ENCODE measurements at places on chromosomes 4 and X. TPM values are rescaled to one million over a fixed set of nuclear protein-coding genes. Genes with fewer than 3 reads are reported as not detected.

FREM3 gene
- total RNA-seq = not detected

PRR32 gene
- total RNA-seq = not detected

FAM184B gene
- total RNA-seq = not detected

ARAP2 gene
- 1.4 TPM for total RNA-seq

DUSP9 gene
- 0.77 TPM for total RNA-seq

SATL1 gene
- 0.15 TPM for total RNA-seq

CRLF2 gene
- total RNA-seq = not detected

CT45A2 gene
- not detected for total RNA-seq

GLRA2 gene
- total RNA-seq = not detected

TNMD gene
- not detected for total RNA-seq

FAM149A gene
- total RNA-seq = 5.4 TPM

- H3K27ac ChIP-seq = no peak overlapping the region
- H3K4me1 ChIP-seq = peaks cover 32% of the 10 kb centered on the region
- H3K36me3 ChIP-seq = no peaks in the 10 kb centered on the region
- no peak overlapping the region for H3K4me3 ChIP-seq
- H3K27me3 ChIP-seq = no peaks in the 10 kb centered on the region
Observed at GRCh38 chr4:96162636-96163035, 322.7 kb downstream of the PDHA2 start.

GRCh38 chr4:40204507-40205258 lies 7.9 kb downstream of the RHOH start:
- H3K27me3 ChIP-seq = no peaks in the 10 kb centered on the region
- no peak for DNase-seq
- peaks cover 3% of the 10 kb centered on the region for H3K4me1 ChIP-seq
- no peaks in the 10 kb centered on the region for H3K36me3 ChIP-seq

GRCh38 chr4:150366487-150366999 lies 215.4 kb upstream of the MAB21L2 start:
- no peaks in the 10 kb centered on the region for H3K27me3 ChIP-seq
- no peaks in the 10 kb centered on the region for H3K36me3 ChIP-seq
- DNase-seq = no peak
- no peak overlapping the region for H3K4me3 ChIP-seq

DNA sequence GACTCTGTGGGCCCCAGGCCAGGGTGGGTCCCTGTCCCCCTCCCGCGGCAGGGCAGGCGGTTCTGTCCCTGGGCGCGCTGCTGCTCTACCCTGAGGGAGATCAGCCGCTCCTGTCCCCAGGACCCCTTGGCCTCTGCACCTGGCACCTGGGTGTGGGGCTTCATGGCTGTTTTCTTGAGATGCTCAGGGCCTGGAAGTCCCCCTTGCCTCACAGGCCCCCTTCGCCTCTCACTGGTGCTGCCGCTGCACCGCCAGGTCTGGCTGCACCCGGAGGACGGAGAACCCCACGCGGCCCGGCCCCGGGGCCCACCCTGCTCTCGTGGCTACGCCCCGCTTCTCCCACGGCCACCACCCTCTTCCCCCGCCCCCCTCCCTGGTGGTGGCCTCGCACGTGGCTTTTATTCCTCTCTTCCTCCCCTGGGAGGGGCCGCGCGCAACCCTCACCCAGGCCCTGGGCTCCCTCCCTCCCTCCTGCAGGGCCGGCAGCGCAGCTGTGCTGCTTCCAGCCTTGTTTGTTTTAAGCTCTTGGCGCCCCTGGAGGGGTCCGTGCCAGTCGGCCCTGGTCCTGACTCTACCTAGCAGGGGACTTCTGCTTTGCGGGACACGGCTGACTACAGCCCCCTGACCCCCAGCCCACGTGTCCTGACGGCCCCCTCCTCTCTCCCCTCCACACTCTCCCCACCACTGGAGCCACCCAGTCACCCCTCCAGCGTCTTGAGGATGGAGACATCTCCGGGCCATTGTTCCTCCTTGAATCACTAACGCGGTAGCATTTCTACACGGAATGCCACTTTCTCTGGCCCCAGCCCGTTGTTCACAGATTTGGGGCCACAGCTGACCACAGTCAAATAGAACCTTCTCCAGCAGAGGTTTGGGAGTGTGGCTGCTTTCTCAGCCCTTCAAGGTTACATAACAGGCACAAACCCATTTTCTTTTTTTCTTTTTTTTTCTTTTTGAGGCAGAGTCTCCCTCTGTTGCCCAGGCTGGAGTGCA lies 20.6 kb upstream of the CLDN24 start:
- H3K27me3 ChIP-seq = no peaks in the 10 kb centered on the region
- no peak for DNase-seq
- no peak overlapping the region for H3K27ac ChIP-seq
- H3K4me1 ChIP-seq = peaks cover 6% of the 10 kb centered on the region

DNA sequence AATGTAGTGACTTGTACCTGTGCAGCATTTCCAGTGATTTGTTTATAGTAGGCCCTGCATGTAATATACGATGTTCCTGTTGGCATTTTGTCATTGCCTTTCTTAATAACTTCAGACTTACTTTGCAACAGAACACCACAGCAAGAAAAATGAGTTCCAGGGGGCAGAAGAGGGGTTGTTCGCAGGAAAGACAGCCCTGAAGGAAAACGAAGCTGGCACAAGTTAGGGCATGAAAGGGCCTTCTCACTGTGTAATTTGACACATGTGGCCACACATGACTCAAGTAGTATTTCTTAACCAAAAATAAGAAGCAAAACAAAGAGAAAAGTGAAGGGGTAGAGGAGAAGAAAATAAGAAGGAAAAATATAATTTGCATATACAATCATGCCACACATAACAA lies 265.8 kb upstream of the SMIM31 start:
- peaks cover 4% of the 10 kb centered on the region for H3K4me1 ChIP-seq
- no peak for DNase-seq
- H3K4me3 ChIP-seq = no peak overlapping the region
- no peak overlapping the region for H3K27ac ChIP-seq
- no peaks in the 10 kb centered on the region for H3K36me3 ChIP-seq

DNA sequence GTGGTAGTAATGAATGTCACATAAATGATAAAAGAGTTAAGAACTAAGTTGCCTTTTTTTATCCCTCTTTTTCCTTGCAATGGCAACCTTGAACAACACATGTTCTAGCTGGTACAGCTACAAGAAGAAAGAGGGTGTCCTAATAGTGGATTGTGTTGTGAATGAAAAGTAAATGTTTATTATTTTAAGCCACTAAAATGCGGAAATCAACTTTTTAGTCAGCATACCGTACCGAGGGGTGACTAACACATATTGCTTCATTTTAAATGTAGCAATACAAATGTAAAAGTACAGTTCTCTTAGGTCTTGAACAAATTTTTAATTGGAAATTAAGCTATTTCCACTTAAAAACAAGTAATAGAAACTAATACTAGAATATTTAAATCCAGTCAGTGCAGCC lies 17.7 kb upstream of the AP1AR start:
- H3K4me3 ChIP-seq = no peak overlapping the region
- no peaks in the 10 kb centered on the region for H3K4me1 ChIP-seq
- H3K36me3 ChIP-seq = no peaks in the 10 kb centered on the region
- peaks cover 13% of the 10 kb centered on the region for H3K27me3 ChIP-seq

GRCh38 chrX:20315140-20315539 lies 48.4 kb upstream of the RPS6KA3 start:
- no peak overlapping the region for H3K27ac ChIP-seq
- DNase-seq = no peak
- H3K36me3 ChIP-seq = no peaks in the 10 kb centered on the region
- H3K4me3 ChIP-seq = no peak overlapping the region
- H3K4me1 ChIP-seq = peaks cover 4% of the 10 kb centered on the region
- H3K27me3 ChIP-seq = no peaks in the 10 kb centered on the region

GRCh38 chrX:53048169-53049126 lies at the start of gene GPR173:
TSS of gene GPR173 (plus strand) at chrX:53048789. CDS start at chrX:53076622, 27,833 bp downstream.
- peak within 1 kb of the TSS; percentile 72 for H3K4me3 ChIP-seq
- peak within 1 kb of the TSS; percentile 91 for H3K27ac ChIP-seq
- no peaks in the 10 kb centered on the region for H3K27me3 ChIP-seq
- no peak for DNase-seq
- H3K4me1 ChIP-seq = peaks cover 5% of the 10 kb centered on the region

- no peaks in the 10 kb centered on the region for H3K27me3 ChIP-seq
- H3K36me3 ChIP-seq = no peaks in the 10 kb centered on the region
- no peaks in the 10 kb centered on the region for H3K4me1 ChIP-seq
- no peak overlapping the region for H3K4me3 ChIP-seq
- no peak for DNase-seq
Observed at GRCh38 chrX:148741441-148741840, 241.0 kb downstream of the AFF2 start.

DNA sequence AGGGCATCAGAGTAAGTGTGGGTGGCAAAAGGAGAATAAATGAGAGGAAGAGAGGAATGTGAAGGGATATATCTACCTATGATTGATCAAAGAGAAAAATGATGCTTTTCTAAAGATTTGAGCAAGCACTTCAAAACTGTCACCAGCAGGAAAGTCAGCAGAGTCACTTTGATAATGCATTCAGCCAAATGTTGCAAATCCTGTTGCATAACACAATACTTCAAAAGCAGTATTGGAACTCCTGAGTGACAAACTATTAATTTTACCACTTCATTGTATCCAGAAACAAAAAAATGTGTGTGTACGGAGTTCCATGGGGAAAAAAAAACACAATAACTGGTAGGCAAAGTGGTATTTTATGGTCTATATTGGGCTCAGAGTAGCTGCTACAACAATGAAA lies 160.3 kb downstream of the EMCN start:
- no peak for DNase-seq
- H3K4me3 ChIP-seq = no peak overlapping the region
- no peaks in the 10 kb centered on the region for H3K27me3 ChIP-seq
- peaks cover 4% of the 10 kb centered on the region for H3K36me3 ChIP-seq
- peaks cover 11% of the 10 kb centered on the region for H3K4me1 ChIP-seq

DNA sequence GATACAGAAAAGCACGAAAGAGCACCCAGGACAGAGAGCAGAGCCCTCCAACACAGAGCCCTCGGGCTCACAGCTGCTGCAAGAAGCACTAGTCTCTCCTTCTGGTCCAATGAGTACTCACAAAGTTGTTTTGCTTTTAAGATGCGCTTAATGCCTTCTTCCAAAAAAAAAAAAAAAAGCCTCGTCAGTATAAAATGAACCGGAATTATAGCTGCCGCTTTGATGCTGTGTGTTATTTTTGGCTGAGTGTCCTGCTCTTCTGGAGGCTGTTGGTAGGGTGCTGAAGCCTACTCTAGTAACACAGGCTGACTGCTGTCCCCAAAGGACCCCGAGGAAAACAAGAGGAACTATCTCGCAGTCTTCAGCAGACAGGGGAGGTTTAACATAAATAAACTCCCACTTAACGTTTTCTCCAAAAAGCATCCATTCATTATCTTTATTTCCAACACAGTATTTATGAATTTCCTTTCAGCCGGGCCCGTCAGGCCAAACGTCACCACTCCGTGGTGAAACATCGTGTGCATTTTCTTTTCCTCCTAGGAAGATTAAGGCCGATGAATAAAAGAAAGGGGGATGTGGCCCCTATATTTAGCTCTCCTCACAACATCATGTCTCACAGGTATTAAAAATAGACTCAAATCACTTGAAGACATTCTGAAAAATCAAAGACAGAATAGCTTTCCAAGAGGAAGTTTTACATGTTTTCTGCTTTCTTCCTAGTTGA lies 213.7 kb upstream of the PPARGC1A start:
- no peak for DNase-seq
- no peaks in the 10 kb centered on the region for H3K27me3 ChIP-seq
- H3K4me1 ChIP-seq = peaks cover 33% of the 10 kb centered on the region
- peak overlapping the region; percentile 10 for H3K4me3 ChIP-seq

GRCh38 chr4:36133086-36133485 lies 111.2 kb downstream of the ARAP2 start:
- H3K4me3 ChIP-seq = no peak overlapping the region
- no peak for DNase-seq
- no peak overlapping the region for H3K27ac ChIP-seq
- H3K4me1 ChIP-seq = peaks cover 12% of the 10 kb centered on the region

GRCh38 chr4:39085891-39086290 lies 23.9 kb downstream of the KLHL5 start:
- H3K27me3 ChIP-seq = no peaks in the 10 kb centered on the region
- no peak overlapping the region for H3K4me3 ChIP-seq
- no peak for DNase-seq
- H3K4me1 ChIP-seq = no peaks in the 10 kb centered on the region

- H3K4me1 ChIP-seq = no peaks in the 10 kb centered on the region
- peaks cover 7% of the 10 kb centered on the region for H3K27me3 ChIP-seq
- H3K36me3 ChIP-seq = no peaks in the 10 kb centered on the region
Observed at GRCh38 chr4:47432749-47433148, 30.8 kb downstream of the COMMD8 start.

GRCh38 chr4:177220376-177220775 lies 89.3 kb upstream of the NEIL3 start:
- H3K4me3 ChIP-seq = no peak overlapping the region
- DNase-seq = no peak
- H3K27ac ChIP-seq = no peak overlapping the region
- H3K27me3 ChIP-seq = peaks cover 22% of the 10 kb centered on the region
- H3K36me3 ChIP-seq = peaks cover 2% of the 10 kb centered on the region
- H3K4me1 ChIP-seq = no peaks in the 10 kb centered on the region

DNA sequence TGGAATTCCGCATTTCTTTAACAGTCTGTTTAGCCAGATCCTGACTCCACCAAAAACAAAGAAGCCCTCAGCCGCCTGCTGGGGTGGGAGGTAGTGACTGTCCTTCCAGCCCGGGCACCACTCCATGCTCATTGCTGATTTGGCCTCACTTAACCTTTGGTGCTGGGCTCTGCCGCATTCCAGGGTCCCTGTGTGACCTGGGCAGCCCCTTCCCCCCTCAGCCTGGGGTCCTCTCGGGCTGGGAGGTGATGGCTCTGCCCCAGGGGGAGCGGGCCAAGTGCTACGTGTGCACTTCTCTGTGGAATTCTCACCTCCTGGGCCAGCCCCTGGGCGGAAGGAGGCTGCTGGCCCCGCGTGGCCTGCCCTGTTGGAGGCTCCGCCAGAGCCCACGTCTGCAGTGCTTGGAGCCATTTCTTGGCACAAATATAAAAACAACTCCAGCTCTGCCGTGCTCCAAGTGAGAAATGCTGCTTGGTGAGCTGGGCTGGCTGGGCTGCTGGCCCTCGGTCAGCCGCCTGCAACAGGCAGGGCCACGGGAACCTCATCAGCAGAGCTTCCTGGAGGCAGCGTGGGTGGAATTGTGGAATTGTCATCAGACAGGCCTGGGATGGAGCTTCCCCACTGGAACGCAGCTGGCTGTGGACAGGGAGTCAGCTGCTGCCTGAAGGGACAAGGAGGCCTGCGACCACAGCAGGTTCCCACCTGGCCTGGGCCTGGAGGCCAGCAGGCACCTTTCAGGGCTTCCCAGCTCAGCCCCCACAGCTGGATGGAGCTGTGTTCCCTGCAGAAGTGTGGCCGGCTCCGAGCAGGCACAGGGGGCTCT lies 66.0 kb downstream of the TRMT44 start:
- peak overlapping the region; percentile 85 for H3K27ac ChIP-seq
- peaks cover 5% of the 10 kb centered on the region for H3K27me3 ChIP-seq
- H3K4me3 ChIP-seq = no peak overlapping the region
- no peaks in the 10 kb centered on the region for H3K36me3 ChIP-seq

- H3K27me3 ChIP-seq = no peaks in the 10 kb centered on the region
- H3K4me1 ChIP-seq = no peaks in the 10 kb centered on the region
- no peak for DNase-seq
- no peaks in the 10 kb centered on the region for H3K36me3 ChIP-seq
- H3K4me3 ChIP-seq = no peak overlapping the region
Observed at GRCh38 chrX:82219129-82219528, 1017.2 kb downstream of the SH3BGRL start.
